ENCODE measurements at places on chromosomes 7 and 10.

DNA sequence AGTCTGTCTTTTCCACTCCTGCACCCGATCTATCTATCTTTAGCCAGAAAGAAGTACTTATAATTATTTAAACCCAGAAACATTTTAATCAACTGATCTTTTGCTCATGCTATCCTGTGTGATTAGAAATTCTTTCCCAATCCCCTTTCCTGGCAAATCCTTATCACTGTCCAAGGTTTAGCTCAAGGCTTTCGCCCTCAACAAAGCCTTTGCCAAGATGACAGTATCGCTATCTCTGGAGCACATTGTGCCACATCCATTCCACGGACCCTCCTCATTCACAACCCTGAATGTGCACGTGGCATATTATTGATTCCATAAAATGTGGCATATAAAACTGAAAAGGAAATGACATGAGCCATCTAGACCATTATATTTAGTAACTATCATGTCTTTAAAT is 71.3 kb downstream of the PTN start:
- DNase-seq, result no peak

- DNase-seq, result no peak
Observed at GRCh38 chr7:50837965-50838364, 55.3 kb upstream of the GRB10 start.

- no peak for DNase-seq
Observed at GRCh38 chr7:73976761-73977618, 51.0 kb upstream of the ELN start.

DNA sequence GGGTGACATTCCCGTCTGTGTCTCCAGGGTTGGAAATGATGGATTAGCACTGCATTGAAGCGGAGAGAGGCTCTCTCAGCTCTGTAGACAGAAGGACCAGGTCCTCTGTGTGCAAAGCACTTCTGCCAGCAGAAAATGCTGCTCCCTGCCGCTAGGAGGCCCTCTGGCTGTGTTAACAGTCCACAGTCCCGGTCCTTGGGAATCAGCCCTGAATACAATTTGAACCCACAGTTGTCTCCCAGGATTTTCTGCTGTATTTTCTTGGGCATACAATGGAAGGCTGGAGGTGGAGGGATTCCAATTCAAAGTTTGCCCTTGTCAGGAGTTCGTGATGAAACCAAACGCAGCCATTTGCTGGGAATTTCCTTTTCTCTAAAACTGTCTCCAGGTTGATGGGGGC is 205.2 kb downstream of the GLRX3 start:
- DNase-seq, result no peak

DNA sequence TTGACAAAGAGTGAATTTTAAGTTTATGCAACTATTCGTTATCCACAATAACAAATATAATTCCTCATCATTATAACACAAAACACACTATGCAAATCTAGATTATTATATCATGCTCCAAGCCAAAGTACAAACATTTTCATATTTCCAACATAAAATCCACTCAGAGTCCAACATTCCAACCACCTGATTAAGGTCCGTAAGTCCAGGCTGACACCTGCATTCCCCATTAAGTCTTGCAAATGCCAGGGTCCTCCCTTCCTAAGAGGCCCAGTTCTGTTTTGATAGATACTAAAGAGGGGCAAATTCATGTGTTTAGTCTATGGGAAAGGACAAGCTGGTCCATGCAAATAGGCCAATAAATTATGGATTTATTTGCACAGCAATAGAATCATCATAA is 206.1 kb downstream of the POU6F2 start:
- no peak for DNase-seq

DNA sequence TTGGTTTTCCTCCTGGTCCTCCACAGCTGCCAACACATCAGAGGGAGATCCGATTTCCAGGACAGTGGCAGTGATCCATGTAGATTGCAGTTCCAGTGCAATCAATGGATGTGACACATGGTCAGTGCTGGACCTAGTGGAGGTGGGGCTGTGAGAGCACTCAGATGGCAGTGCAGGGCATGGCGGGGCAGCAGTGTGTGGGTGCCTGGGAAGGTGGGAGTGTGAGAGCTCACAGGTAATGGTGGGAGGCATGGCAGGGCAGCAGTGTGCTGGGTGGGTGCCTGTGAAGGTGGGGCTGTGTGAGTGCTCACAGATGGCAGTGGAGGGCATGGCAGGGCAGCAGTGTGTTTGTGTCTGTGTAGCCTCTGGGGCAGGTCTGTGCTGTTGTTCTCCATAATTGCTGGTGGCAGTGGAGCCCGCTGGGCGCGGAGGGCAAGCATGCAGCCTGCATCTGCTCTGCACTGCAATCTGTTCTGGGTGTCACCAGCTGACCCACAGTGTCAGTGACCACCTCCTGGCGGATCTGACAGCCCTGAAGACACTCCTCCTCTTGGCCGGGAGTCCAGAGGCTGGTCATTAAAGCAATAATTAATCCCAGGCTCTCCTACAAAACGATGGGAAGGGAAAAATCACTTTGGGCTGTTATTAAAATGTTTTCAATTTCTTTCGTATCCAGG is 8.6 kb upstream of the ADARB2 start:
- DNase-seq, result no peak

DNA sequence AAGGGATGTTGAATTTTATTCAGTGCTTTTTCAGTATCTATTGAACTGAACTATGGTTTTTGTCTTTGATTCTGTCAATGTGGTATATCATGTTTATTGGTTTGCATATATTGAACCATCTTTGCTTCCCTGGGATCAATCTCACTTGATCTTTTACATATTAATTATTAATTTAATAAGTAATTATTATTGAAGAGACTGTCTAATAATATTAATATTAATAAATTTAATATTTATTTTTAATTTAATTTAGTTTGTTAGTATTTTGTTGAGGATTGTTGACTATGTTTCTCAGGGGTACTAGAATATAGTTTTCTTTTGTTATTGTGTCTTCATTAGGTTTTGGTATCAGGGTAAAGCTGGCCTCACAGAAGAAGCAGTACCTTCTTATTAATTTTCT is 26.5 kb upstream of the TRA2A start:
- no peak for DNase-seq

GRCh38 chr7:111654343-111654742 is 92.1 kb upstream of the IMMP2L start:
- DNase-seq, result peak; percentile 35

GRCh38 chr10:7411671-7412128 is 866 bp upstream of the SFMBT2 start:
- DNase-seq, result no peak

- DNase-seq, result no peak
Observed at GRCh38 chr7:44531421-44532380, 9.4 kb downstream of the NPC1L1 start.
